Activated CD8-positive, alpha-beta memory T cell treated with anti-CD3 and anti-CD28 coated beads, Interleukin-2, amount 10 ng/mL, durations not matched to agents 7 days and 5 days (primary cell): ENCODE measurements at places on chromosomes 1 and 21. TPM values are rescaled to one million over a fixed set of nuclear protein-coding genes. Genes with fewer than 3 reads are reported as not detected.

Gene CDC7
- total RNA-seq, result 39.7 TPM

GRCh38 chr1:15911141-15911540, 63.6 kb downstream of the SPEN start:
- DNase-seq, result no peak

DNA sequence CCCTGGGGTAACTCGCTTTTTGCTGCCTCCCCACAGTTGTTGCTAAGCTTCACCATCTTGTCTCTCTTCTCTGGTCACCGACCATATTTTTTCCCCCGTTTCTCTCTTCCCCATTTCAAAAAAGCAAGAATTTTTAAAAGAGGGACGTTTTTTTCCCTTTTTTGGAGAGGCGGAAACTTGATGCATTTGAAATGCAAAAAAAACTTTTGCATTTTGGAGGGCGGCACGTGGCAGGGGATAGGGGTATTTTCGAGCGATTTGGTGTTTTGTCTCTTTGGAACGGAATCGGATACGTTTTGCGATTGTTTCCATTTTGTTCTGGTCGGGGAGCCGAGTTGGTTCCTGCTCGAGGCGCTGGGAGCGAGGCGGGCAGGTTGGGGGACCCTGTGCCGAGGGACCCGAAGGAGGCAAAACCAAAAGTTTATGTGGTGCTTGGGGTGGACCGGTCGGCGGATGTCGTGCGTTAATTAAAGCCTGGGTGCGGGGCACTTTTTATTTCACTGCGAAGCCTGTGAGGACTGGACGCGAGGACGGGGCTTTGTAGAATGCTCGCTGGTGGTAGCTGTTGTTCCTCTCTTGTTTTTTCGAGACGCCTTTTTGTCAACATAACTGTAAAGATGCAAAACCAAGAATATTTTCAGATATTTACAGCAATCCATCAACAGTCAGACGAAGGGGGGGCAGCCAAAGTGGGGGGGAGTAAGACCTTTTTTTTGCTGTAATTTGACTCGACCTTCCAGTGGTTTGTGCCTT, 884 bp downstream of the H3-3A start:
- DNase-seq, result peak; percentile 74

DNA sequence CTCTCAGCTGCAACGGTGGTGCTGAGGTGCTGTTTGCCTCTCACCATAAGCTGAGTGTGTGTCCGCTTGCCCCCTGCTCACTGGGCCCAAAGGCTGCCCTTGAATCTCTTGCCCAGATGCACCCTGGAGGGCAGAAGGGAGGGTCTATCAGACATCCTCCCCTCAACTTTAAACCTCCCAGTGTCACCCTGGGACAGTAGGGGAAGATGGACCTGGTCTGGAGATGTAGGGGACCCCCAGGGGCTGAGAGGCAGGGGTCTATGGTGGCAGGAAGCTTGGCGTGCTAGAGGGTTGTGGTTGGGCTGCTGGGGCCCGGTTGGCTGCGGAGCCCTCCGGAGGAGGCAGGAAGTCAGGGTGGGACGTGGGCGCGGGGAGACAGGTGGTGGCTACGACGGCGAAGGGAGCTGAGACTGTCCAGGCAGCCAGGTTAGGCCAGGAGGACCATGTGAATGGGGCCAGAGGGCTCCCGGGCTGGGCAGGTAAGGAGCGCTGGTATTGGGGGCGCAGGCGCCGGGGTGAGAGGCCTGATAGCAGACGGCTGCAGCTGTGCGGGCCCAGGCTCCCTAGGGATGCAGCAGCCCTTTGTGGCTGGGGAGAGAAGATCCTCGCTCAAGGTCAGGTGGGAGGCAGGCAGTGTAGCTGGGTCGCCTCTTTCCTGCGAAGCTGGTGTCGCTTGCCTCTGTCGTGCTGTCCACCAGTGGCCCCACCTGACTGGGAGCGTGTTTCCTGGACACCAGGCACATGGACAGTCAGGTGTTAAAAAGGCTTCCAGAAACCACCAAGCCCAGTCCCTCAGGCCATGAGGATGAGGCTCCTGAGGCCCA, at the start of gene LCK:
Gene LCK, plus strand, starts transcription at position 373 of the 824 bp plus-strand sequence. CDS start 23,065 bp downstream, outside the sequence.
- peak; percentile 89 for DNase-seq

Gene KRTAP13-2
- total RNA-seq, result not detected

Gene NES
- total RNA-seq, result not detected

DNA sequence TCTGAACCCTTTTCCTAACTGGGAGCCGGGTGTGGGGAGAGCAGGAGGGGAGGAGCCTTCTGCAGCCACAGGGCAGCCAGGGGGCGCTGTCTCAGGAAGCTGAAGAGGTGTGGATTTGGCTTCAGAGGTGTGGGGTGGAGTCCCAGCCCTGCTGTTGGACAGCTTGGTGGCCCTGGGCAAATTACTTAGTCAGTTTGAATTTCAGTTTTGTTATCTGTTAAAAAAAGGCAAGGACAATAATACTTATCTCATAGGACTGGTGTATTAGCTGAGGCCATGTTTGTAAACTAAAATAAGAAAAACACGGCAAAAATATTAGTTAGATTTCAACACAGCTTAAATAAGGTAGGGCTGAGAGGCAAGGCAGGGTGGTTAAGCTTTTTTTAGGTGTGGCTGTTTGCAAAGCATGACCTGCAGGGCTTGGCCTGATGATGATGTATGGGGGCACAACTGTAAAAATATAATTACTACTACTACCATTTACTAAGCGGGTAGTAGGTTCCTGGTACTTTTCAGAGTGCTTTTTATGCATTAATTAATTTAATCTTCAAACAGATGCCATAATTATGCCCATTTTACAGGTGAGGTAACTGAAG, 111.8 kb downstream of the PLXNA2 start:
- peak; percentile 70 for DNase-seq

Gene SPOCD1
- not detected for total RNA-seq

- DNase-seq, result no peak
These were observed 24.3 kb downstream of the RXRG start for GRCh38 chr1:165420655-165421054.

- DNase-seq, result no peak
These were observed 181.9 kb upstream of the B3GALT2 start for GRCh38 chr1:193368302-193368701.

Gene SYF2
- 33.8 TPM for total RNA-seq

GRCh38 chr1:15153184-15153841, at the start of gene TMEM51:
TMEM51 (plus strand) TSS chr1:15153747; CDS start chr1:15215088, 61,341 bp downstream.
- no peak for DNase-seq

- no peak for DNase-seq
These were observed 478 bp downstream of the MAD2L2 start for GRCh38 chr1:11680270-11681070.

GRCh38 chr21:44984428-44984791, 44.6 kb downstream of the SLX9 start:
- DNase-seq, result no peak
